Omental fat pad (tissue), 4 donors: ENCODE measurements at places on chromosomes 6 and 20. TPM values are rescaled to one million over a fixed set of nuclear protein-coding genes. Genes with fewer than 3 reads are reported as not detected.

The DAAM2 gene
- total RNA-seq: 57.1 TPM

The BANF2 gene
- not detected for total RNA-seq

The CGAS gene
- 3.6 TPM for total RNA-seq

The HECA gene
- total RNA-seq: 46.6 TPM

DNA sequence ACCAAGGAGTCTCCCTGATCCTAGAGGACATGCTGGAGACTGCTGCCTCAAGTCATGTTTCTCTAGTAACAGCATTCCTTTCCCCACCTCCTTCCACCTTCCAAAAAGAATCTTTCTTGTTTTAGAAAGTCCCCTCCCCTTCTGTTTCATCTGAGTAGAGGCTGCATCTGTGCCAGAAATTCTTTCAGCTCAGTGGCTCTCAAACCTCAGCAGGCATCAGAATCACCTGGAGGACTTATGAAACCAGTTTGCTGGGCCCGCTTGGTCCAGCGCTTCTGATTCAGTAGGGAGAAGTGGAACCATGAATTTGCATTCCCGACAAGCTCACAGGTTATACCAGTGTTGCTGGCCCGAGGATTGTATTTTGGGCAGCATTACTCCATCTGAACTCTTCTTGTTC, 55.1 kb downstream of the TMEM200A start:
- DNase-seq: no peak

- no peak for DNase-seq
These were observed 59.4 kb downstream of the GCNT2 start for GRCh38 chr6:10580570-10580969.

DNA sequence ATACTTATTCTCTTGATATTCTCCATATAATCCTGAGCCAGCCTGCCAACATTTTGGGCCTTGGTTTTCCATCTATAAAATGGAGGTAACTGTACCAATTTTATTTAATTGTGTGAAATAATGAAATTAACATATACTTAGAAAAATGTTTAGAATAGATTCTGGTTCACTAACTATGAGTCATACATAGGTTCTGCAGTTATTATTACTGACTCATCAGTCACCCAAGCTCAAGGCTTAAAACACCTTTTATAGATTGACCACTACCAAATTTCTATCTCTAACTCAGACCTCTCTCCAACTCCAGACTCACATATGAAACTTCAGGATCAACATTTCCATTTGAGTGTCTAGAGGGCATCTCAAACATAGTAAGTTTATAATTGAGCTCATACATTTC, 1277.2 kb upstream of the GJE1 start:
- DNase-seq: no peak

- DNase-seq: no peak
These were observed 117.8 kb upstream of the TRAF3IP2 start for GRCh38 chr6:111723412-111723970.

DNA sequence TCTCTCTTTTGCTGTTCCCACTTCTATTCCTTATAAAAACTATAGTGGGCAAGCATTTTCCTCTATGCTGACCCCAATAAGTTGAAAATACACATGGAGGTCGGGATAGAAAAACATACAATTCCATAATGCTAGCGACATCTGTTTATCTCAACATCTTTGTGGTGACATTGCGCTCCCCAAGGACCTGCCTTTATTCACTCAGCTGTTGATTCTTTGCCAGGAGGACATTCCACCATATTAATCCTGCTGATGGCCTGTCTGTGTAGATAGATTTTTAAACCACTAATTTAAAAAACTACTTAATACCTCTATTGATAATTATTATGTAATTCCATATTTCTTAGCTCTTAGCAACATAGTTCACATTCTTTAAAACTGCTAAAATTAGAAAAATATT, 555.3 kb upstream of the MAP3K7 start:
- no peak for DNase-seq

- no peak for DNase-seq
These were observed 80.9 kb upstream of the SRSF6 start for GRCh38 chr20:43376831-43377230.

DNA sequence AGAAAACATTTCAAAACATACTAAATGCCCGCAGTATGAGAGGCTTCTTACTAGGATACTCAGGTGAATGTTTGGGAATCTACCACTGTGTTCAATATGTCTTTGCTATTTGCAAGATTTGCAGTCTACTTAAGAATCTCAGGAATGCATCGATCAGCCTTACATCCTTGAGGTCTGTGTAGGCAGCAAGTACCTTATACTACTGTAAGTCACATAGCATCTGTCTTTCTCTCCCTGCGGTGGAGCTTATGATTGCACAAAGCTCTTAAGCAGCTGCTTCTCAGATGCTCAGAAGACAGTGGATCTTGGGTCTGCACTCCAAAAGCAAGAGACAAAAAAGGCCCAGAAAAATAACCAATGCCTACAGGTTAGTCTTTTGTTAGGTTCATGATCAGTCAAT, 21.4 kb downstream of the PCSK2 start:
- no peak for DNase-seq
